ENCODE measurements at places on chromosomes 5 and 9.

GRCh38 chr9:116094846-116095245, 58.7 kb upstream of the PAPPA start:
- DNase-seq, result no peak

DNA sequence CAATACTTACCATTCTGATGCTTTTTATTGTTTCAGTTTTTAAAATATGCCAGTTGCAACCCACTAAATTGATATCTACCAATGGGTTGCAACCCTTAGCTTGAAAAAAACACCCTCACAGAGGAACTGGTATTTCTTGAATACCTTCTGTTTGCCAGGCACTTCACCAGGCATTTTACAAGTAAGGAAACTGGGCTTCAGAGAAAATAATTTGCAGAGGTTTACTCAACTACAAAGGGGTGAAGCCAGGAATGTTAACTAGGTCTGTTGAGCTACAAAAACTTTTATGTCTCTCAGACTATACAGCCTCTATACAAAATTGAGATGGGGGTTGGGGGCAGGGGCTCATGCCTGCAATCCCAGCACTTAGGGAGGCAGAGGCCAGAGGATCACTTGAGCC, 65.0 kb downstream of the STX17 start:
- DNase-seq, result no peak

DNA sequence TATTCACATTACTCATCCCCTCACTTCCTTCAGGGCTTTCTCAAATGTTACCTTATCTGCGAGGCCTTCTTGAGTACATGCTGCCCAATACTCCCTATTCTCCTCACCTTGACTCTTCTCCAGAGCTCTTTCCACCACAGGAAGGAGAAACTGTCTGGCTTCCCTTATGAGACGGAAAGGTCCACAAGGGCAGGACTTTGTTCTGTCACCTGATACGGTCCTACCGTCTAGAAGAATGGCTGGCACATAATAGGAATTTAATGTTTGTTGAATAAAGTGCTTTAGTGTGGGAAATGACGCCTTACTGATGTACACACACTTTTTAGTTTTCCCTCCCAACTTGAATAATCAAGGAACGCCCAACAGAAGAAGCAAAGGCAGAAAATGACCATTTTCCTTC, 52.5 kb downstream of the PFDN1 start:
- DNase-seq, result no peak

- no peak for DNase-seq
Observed at GRCh38 chr9:78874061-78874460, 577.1 kb downstream of the PSAT1 start.

DNA sequence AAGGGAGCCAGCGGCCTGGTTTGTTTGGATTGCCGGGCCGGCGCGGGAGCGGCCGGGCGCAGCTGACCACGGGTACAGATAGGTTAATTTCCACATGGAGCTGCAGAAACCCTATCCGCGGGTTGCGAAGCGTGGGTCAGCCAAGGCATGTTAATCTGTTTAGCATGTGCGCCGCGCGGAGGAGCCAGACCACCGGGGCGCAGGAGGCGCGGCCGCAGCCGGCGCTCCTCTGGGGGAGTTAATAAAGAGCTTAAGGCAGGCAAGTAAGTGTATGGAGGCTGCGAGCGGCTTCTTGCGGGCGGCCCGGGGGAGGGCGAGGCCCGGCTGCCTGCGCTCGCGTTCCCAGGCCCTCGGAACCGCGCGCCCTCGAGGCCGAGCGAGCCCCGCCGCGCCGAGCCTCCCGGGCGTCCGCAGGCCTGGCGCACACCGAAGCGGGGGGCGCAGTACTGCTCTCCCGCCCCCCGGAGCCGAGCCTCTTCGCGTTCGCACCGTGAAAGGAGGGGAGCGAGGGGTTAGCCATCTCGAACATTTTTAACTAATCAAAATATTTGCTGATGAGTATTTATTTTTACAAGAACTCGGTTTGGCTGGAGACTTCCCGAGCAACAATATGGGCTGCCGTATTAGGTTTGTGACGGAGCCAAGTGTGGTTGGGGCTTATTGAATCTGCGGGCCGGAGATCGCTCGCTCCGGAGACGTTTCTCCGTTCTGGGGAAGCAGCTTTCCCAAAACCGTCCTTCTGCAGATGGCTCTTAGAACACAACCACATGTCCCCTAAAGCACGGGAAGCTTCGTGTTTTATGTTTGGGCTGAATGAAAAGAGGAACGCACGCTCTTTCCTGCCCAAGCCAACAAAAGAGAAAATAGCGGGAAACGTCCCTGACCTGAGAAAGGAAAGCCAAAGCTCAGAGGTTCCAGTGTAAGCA, 28.8 kb downstream of the FOXD1 start:
- no peak for DNase-seq

- no peak for DNase-seq
Observed at GRCh38 chr5:164742025-164742424, 1236.6 kb downstream of the MAT2B start.

Measured in iPS DF 19.7 (cell line).